ENCODE measurements at places on chromosomes 3 and 15.

GRCh38 chr3:73484656-73485248 lies 140.0 kb downstream of the PDZRN3 start:
- DNase-seq: peak; percentile 19

DNA sequence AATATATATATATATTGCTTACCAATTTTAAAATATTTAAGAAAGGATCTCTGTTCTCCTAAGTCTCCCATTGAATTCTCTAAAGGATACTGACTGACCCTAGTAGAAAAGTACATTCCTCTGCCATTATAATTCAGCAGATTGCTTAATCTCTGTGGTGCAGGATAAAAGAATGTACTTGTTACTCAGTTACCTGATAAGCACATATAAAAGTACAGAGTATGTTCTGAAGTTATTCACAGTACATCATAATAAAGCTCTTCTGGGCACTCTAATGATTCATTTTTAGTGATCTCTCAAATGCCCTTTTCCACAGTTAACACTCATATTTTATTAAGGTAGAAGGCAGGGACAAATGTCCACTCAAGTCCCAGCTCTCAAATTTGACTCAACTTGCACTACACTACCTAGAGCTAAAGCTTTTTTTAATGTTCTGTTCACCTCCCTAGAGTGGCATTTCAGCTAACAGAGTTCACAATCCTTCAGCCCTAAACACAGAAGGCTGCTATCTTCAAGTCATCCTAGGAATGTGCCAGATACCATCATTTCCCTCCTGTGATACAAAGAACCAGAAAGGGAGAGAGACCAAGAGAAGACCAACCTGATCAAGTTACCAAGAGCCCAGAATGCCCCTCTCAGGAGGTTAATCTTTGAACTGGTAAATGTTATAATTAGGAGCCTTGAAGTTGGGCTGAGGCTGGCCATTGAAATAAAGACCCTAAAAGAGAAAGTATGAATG lies 53.3 kb downstream of the MEIS2 start:
- DNase-seq: no peak

DNA sequence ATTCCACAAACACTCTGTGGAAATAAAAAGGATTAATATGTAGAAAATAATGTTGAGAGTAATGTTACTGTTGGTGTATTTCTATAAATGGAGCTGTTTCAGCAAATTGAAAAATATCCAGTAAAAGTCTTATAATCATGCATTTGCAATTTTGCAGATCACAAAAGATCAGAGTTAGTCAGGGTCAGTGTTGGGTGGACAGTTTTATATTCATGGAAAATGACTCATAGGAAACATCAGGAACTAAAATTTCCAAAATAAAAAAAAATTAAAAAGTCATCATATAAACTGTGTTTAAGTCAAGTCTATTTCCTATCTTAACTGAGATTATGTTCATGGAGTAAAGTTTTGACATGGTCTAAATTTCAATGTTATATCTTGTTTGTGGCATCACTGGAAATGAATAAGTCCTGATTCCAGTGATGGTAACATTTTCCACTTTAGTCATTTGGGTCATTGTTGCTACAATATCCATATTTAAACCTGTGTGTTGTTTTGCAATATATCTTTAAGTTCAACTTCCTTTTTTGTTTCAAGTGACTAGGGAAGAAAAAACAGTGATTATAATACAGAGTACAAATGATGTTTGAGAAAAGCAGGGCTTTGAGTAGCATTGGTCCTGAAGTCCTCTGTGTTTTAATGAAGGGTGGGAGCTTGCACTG lies 37.8 kb downstream of the MITF start:
- no peak for DNase-seq

DNA sequence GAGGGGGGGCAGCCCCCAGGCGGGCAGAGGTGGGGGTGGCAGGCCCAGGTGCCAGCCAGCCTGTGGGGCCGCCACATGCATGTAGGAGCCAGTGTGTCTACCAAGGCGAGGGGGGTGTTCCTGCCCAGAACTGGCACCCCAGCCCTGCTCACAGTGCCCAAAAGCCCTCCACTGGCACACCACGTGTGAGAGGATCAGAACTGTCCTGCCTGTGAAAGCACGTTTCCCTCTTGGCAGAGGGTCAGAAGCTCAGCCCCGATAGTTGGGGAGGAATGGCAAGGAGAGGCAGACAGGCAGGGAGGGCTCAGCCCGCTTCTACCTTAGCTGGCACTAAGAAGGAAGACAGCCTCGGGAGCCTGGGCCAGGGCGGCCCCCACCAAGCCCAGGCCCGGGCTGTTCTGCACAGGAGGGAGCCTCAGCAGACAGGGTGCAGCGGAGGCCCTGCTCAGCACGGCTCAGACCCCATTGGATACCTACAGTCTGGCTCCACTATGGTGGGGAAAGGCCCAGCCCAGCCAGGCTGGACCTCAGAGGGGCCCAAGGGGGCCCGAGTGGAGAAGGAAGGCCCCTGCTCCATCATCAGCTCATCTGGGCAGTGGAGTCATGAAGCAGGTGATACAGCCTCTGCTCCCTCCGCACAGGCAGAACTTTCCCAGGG lies 84.8 kb upstream of the LINGO1 start:
- no peak for DNase-seq

GRCh38 chr3:69063636-69064035 lies 11.5 kb upstream of the TMF1 start:
- no peak for DNase-seq

DNA sequence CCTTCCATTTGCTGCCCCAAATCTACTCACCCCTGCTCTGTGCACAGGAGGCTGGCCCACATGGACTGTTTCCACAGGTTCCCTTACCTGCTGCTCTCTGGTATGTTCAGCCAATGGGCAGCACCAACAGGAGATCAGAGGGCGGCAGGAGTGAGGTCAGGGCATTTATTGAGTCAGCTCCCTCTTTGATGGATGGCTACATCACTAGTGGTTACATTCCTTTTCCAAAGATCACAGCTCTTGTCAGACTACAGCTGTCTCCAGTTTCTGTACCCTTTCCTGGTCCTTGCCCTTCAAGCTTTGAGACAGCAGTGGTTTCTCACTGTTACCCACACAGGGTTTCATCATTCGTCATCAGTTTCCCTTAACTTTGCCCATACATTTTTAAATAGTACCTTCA lies 325.1 kb downstream of the SUCLG2 start:
- DNase-seq: no peak

DNA sequence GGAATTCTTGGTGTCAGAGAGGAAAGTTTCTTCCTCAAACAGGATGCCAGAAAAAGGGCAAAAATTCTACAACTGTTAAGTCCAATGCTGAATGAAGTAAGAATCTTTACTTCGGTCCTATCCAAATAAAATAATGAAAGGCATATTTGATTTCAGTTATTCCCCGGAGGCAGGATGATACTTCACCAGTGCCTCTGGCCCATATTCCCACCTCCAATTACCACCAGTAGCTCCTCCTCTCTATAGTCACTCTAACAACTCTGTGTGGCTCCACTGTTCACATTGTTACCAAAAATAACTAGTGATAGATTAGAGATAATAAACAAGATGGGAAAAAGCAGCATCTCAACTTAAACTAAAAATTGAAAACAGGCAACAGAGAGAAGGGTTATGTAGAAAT lies 20.7 kb downstream of the MAP1A start:
- DNase-seq: no peak

- DNase-seq: no peak
These were observed 10.7 kb downstream of the CEP63 start for GRCh38 chr3:134496471-134497071.

GRCh38 chr3:152089528-152089927 lies 179.2 kb upstream of the MBNL1 start:
- no peak for DNase-seq

- DNase-seq: no peak
These were observed 80.2 kb downstream of the SHQ1 start for GRCh38 chr3:72768006-72768441.

- DNase-seq: no peak
These were observed 39.7 kb upstream of the RNU6-1 start for GRCh38 chr15:67879440-67880129.

- DNase-seq: no peak
These were observed 253.7 kb upstream of the TLE3 start for GRCh38 chr15:70351391-70351790.

- no peak for DNase-seq
These were observed 47.7 kb upstream of the HES1 start for GRCh38 chr3:194087995-194088855.

GRCh38 chr3:116899253-116899652 lies 189.7 kb downstream of the TUSC7 start:
- DNase-seq: no peak

DNA sequence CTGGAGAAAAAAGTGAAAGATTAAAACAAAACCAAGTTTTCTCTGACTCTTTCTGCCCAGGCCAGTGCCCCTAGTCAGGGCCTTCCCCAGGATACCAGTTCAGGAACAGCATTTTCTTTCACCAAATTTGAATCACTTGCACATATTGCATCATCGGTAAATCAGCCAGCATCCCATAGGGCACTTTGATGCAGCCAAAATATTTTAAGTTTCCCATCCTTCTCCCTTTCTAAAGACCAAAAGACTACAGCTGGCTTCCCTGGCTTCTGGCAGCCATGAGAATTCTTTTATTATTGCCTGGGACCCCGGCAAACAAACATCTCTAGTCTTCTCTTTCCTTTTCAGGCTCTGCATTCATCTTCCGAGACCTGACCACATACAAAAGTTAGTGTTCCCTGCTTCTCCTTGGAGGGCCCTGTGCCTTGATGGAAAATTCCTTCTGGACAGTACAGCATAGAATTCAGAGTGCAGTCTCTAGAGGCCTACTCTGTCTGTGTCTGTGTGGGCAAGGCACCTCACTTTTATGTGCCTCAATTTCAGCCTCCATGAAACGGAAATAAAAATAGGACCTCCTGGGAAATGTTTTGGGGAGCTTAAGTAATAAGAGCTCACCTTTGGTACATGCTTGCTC lies 348.0 kb downstream of the VPS13C start:
- DNase-seq: no peak

DNA sequence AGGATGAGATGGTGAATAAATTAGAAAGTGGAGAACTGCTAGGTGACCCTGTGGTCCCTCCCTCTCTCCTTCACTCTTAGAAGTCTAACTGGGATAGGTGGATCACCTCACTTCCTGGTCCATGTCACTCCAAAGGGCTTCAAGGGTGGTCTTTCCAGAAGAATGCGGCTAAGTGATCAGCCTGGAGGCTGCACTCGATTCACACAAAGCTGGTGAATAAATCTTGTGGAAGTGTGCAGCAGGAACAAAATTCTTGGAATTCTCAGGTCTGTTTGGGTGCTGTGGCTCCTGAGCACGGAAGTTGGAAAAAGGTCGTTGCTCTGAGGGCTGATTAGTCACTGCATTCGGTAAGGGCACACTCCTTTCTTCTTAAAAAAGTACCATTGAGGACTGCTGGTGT lies 46.3 kb downstream of the GASK1A start:
- DNase-seq: no peak

DNA sequence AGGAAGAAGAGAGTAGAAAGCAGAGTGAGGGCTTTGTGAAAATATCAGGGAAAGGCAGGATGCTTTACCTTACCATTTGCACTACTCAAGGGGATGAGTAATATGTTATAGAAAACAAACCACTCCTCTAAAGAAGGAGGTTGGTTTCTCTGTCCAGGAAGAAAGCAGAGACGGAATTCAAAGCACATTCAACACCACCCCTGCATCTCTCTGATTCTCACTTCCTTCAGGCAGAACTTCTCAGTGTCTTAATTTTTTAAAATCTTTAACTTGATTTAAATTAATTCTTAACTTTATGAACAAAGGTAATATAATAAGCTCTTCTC lies 82.4 kb downstream of the NR2F2 start:
- DNase-seq: no peak

DNA sequence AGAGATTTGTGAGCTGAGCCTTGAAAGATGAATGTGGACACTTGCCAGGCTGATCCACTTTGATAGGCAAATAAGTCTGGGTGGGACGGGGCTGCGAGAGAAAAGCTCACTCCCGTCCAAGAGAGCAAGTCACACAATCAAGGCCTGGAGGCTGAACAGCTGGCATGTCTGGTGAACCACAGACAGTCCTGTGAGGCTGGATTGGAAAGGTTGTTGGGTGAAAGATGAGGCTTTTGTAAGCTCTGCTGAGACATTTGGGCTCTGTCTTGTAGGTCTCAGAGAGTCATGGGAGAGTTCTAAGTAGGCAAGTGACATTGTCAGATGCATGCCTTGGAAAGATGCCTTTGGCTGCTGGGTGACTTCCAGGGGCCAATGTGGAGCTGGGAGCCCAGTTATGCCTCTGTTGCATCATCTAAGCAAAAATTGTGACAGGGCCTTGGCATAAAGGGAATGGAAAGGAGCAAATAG lies 38.5 kb downstream of the RPLP1 start:
- DNase-seq: no peak

GRCh38 chr3:185605566-185605965 lies 19.5 kb downstream of the SENP2 start:
- no peak for DNase-seq

DNA sequence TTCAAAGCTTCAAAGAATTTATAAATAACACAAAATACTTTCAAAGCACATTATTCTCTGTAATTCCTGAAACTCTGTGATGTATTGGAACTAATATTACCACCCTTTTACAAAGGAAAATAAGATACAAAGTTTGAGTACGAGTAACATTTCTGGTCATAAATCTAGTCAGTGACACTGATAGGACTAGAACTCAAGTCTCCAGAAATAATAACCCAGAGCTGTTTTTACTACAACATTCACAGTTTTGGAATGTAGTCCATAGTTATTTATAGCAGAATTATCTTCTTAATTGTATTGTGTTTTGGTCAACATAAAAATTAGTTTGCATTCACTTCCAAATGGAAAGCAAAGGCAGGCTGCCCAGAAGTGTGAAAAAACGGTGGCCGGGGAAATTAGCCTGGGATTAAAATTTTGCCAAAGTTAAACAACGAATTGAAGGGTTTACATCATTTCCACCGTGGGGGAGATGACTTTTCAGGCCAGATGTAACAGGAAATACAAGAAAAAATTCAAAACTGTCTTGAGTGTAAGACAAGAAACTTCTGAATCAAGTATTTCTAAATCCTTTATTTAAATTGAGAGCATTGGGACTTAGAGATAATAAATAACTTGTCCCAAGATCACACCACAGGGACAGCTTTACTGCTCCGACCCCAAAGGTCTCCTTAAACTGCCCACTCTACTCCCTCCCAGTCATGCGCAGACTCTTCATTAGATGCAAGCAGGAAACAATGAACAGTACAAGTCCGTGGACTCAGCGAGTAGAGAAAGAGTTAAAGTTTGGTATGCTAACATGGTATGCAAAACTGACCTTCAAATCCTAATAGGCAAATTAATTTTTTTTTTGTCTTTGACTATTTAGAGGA lies 74.3 kb upstream of the VGLL4 start:
- no peak for DNase-seq

GRCh38 chr3:79761441-79761840 lies 6.4 kb downstream of the ROBO1 start:
- DNase-seq: no peak

All from frontal cortex (tissue), 4 donors.